ENCODE measurements at places on chromosomes 12 and 14. TPM values are rescaled to one million over a fixed set of nuclear protein-coding genes. Genes with fewer than 3 reads are reported as not detected.
A peak's percentile ranks its signal among the peaks of the same experiment; 100 is the strongest.

Gene MYF6
- total RNA-seq: not detected

Gene PRB2
- not detected for total RNA-seq

Gene GPR137C
- total RNA-seq: 0.79 TPM

Gene APOF
- total RNA-seq: not detected

Gene CRIP2
- total RNA-seq: 20.3 TPM

Gene GRIP1
- total RNA-seq: 3.7 TPM

Gene DLK1
- total RNA-seq: 2.2 TPM

DNA sequence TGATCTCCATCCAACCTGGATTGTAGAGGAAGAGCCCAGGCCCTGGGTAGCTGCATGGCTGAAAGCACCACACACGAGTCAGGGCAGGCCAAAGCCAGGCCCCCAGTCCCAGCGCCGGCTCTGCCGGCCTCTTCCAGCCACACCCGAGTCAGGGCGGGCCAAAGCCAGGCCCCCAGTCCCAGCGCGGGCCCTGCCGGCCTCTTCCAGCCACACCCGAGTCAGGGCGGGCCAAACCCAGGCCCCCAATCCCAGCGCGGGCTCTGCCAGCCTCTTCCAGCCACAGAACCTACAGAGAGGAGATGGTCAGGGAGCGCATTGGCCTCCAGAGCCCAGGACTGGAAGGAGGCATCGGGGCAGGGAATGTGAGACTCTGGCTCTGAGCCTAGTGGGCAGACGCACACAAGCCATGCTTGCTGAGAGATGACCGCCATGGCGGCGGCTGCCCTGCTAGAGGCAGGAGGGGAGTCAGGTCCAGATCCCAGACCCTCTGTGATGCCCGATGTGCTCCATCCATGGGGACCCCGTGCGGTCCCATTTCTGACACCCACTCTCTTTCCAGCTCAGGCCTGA is 30.2 kb downstream of the BEGAIN start:
- no peaks in the 10 kb centered on the region for H3K27me3 ChIP-seq
- H3K36me3 ChIP-seq: no peaks in the 10 kb centered on the region

GRCh38 chr12:5621329-5621728 is 189.4 kb downstream of the NTF3 start:
- H3K27ac ChIP-seq: no peak overlapping the region
- no peaks in the 10 kb centered on the region for H3K4me1 ChIP-seq
- no peak for DNase-seq
- H3K4me3 ChIP-seq: no peak overlapping the region

DNA sequence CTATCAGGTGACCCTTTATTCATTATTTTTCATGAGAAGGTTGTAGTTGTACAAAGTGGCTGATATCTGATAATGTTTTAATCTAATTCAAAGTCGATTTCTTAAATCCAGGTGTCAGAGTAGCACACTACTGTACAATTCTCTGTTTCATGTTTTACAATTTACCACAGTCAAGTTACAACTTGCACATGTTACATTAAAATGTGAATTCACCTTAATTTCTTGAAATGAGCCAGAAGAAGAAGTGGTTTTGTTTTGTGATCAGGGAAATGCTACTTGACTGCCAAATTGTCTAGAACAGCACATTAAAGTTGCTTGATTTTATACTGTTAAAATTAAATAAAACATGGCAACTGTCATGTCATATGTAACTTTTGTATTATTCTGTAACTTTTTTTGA is 23.2 kb downstream of the LRRK2 start:
- H3K27me3 ChIP-seq: no peaks in the 10 kb centered on the region
- DNase-seq: no peak
- H3K27ac ChIP-seq: no peak overlapping the region

- no peak overlapping the region for H3K4me3 ChIP-seq
- H3K27me3 ChIP-seq: no peaks in the 10 kb centered on the region
- no peaks in the 10 kb centered on the region for H3K36me3 ChIP-seq
- H3K27ac ChIP-seq: no peak overlapping the region
- DNase-seq: no peak
Observed at GRCh38 chr12:61538951-61539350, 721.3 kb upstream of the USP15 start.

DNA sequence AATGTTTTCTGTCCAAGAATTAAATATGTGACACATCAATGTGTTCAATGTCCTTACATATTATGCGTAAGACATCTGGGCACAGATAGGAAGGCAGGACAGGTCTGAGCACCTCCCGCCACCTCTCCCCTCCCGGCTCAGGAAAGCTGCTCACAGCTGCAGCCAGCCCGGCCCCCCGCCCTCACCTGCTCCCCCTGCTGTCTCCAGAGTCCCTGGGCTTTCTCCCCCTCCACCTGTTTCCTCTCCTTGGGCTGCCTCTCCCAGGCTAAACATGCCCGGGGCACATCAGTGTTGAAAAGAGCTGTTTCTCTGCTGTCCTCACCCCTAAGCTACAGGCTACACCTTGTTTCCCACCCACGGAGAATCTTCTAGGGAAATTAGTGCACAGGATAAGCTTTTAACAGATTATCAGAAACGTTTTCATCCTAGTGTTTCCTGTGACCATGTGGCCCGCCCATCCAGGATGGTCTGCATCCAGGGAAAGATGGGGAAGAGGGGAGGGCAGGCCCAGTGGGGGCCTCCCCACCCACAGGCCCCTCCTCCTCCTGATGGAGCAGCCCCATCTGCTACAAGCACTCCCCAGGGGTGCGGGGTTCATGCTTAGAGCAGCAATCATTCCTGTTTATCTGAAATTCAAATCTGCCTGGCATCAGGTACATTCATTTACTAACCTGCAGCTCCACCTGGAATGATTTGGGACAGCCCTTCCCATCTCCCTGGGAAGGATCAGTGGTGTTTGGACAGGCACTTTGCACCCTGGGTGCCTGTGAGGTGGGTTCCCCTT is 273.8 kb upstream of the SFSWAP start:
- no peak for DNase-seq
- H3K27me3 ChIP-seq: no peaks in the 10 kb centered on the region

DNA sequence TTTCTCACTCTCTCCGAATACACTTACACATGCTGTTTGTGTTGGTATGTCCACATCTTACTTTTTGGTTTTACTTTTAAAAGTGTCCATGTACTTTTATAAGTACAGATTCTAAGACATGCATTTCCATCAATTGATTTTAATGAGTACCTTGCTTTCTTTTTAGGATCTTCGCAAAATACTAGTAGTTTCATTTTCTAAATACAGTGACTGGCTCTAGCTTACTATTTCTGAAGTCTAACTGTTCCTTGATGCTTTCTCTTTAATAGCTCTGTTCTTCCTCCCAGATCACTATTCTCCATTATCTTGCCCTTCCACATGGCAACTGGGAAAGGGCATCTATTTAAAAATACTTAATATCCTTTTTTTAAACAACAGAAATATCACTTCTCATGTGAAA is 164.1 kb downstream of the KITLG start:
- DNase-seq: no peak
- H3K4me1 ChIP-seq: no peaks in the 10 kb centered on the region
- H3K27ac ChIP-seq: no peak overlapping the region
- no peaks in the 10 kb centered on the region for H3K36me3 ChIP-seq

GRCh38 chr12:130574402-130574801 is 141.7 kb downstream of the RIMBP2 start:
- H3K4me1 ChIP-seq: no peaks in the 10 kb centered on the region
- H3K4me3 ChIP-seq: no peak overlapping the region
- no peaks in the 10 kb centered on the region for H3K36me3 ChIP-seq
- no peak overlapping the region for H3K27ac ChIP-seq

GRCh38 chr12:81992461-81992860 is 233.3 kb upstream of the PPFIA2 start:
- no peaks in the 10 kb centered on the region for H3K36me3 ChIP-seq
- H3K4me3 ChIP-seq: no peak overlapping the region
- no peaks in the 10 kb centered on the region for H3K27me3 ChIP-seq
- no peak for DNase-seq
- no peaks in the 10 kb centered on the region for H3K4me1 ChIP-seq

- H3K4me1 ChIP-seq: no peaks in the 10 kb centered on the region
- no peak overlapping the region for H3K4me3 ChIP-seq
- DNase-seq: no peak
- no peaks in the 10 kb centered on the region for H3K27me3 ChIP-seq
Observed at GRCh38 chr12:126019385-126019784, 954.1 kb downstream of the AACS start.

DNA sequence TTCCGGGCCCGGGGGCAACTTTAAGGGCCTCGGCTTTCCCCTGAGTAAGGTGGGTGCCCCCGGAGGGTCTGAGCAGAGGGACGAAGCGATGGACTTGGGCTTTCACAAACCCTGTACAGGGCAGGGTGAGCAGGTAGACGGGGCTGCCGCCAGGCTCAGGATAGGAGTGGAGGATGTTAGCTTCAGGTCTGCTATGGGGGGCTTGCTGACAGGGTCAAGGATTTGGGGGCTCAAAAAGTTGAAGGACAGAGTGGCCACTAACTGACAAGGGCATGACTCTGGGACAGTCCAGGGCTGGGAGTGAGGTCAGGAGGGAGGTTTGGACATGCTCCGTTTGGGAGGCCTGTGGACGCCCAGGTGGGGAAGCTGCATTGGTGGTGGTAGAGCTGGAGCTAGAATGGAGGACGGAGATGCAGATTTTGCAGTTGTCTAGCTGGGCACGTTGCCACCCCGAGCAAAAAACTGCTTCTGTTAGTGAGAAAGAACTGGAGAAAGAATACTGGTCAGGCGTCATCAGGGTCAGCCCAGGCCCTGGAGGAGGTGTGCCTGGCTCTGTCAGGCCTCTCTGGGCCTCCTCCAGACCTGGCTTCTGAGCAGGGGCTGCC is 113.3 kb downstream of the ADGRD1 start:
- no peak for DNase-seq
- H3K36me3 ChIP-seq: no peaks in the 10 kb centered on the region
- no peaks in the 10 kb centered on the region for H3K4me1 ChIP-seq
- H3K4me3 ChIP-seq: no peak overlapping the region
- H3K27ac ChIP-seq: no peak overlapping the region

DNA sequence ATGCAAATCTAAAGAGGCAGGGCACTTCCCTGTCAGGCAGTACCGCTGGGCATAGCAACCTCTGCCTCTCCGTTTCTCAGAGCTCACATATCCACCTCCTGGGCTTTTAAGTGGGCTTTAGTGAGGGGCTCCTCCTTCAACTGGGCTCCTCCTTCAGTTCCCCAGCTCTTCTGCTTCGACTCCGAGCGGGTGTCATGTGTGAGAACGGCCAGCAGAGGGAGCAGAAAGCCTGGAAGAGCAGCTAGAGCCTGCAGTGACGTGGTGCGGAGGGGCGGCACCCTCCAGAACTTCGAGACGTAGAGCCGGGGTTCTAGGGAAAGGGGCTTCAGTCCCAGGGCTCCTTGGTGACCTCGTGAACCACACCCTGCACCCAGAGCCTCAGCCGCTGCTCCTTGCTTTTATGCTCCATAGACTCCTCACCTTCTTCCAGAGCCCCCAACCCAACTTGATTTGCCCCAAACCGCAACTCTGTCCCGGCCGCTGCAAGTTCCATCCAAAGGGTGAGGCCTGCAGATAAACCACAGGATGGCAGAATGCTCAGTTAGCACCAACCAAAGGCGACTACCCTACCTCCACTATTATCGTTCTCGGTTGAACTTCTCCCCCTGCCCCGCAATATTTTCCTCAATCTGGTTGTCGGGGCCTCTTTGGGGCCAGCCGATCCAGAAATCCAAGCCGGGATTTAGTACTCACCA is 383 bp upstream of the GLI1 start:
- H3K27me3 ChIP-seq: peaks cover 5% of the 10 kb centered on the region
- peak overlapping the region; percentile 56 for H3K4me3 ChIP-seq
- DNase-seq: peak; percentile 97
- H3K36me3 ChIP-seq: no peaks in the 10 kb centered on the region
- peak overlapping the region; percentile 64 for H3K27ac ChIP-seq

GRCh38 chr14:25298238-25298637 is 248.3 kb upstream of the STXBP6 start:
- no peak overlapping the region for H3K4me3 ChIP-seq
- H3K4me1 ChIP-seq: no peaks in the 10 kb centered on the region
- DNase-seq: no peak
- no peak overlapping the region for H3K27ac ChIP-seq
- H3K27me3 ChIP-seq: no peaks in the 10 kb centered on the region

DNA sequence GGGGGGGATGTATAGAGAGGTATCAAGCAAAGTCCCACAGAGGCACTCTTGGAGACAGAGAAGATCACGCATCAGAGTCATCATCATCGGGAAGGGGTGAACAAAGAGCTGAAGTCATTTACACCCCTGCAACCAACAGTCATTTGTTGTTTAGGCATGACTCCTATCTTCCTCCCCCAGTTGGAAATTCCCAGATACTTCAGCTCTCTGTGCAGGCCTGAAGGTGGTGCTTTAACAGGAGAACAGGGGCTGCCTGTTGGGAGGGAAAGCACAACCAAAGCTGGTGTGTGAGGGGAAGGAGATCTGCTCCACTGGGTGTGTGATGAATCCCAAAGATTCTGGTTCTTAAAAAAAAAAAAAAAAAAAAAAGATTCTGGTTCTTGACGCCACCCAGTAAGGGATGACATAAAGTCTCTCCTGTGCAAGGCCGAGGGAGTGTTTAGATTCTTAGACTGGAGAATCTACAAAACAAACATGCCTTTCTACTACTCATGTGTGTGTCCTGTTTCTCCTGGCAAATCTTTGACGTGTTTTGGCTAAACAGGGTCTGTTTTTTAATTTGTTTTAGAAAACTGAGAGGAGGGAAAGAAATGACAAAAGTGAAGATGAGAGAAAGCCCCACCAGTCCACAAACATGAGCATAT is 121.0 kb upstream of the ARHGAP5 start:
- H3K27ac ChIP-seq: no peak overlapping the region
- no peak for DNase-seq
- H3K4me3 ChIP-seq: no peak overlapping the region
- no peaks in the 10 kb centered on the region for H3K4me1 ChIP-seq
- no peaks in the 10 kb centered on the region for H3K36me3 ChIP-seq

GRCh38 chr12:65902500-65902899 is 78.2 kb downstream of the HMGA2 start:
- no peaks in the 10 kb centered on the region for H3K36me3 ChIP-seq
- DNase-seq: no peak
- no peaks in the 10 kb centered on the region for H3K27me3 ChIP-seq
- no peak overlapping the region for H3K27ac ChIP-seq

DNA sequence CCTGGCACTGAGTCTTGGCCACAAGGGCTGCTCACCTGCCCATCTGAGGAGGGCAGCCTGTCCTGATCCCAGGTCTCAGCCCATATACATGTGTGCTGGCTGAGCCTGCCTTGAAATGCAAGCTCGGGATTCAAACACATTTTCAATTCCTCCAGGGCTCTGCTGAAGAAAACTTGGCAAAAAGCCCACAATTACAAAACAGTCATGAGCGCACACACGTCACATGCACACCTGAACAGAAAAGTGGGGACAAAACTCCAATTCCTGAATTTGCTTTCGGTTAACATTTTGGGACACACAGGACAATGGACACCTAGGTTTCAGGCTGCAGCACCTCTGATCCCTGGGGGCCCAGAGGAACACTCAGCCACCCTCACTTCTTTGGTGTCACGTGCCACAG is 113.9 kb downstream of the RBM19 start:
- no peaks in the 10 kb centered on the region for H3K4me1 ChIP-seq
- no peak overlapping the region for H3K27ac ChIP-seq
- no peaks in the 10 kb centered on the region for H3K36me3 ChIP-seq
- no peaks in the 10 kb centered on the region for H3K27me3 ChIP-seq
- DNase-seq: no peak
- H3K4me3 ChIP-seq: no peak overlapping the region

- H3K4me3 ChIP-seq: peak within 1 kb of the TSS; percentile 17
- H3K27ac ChIP-seq: no peak within 1 kb of the TSS
- no peak for DNase-seq
- no peaks in the 10 kb centered on the region for H3K36me3 ChIP-seq
Observed at GRCh38 chr12:16606117-16606200, at the start of gene LMO3. Gene LMO3 (minus strand): TSS chr12:16606162. CDS start chr12:16600860, 5,302 bp downstream.

GRCh38 chr12:89603678-89604077 is 77.8 kb upstream of the POC1B start:
- H3K36me3 ChIP-seq: no peaks in the 10 kb centered on the region
- no peaks in the 10 kb centered on the region for H3K27me3 ChIP-seq
- no peak overlapping the region for H3K4me3 ChIP-seq
- no peak overlapping the region for H3K27ac ChIP-seq
- no peaks in the 10 kb centered on the region for H3K4me1 ChIP-seq

All from colonic mucosa (tissue), 4 donors.